Activated CD4-positive, alpha-beta memory T cell treated with anti-CD3 and anti-CD28 coated beads for 36 hours (primary cell): ENCODE measurements at places on chromosomes 13 and 19. TPM values are rescaled to one million over a fixed set of nuclear protein-coding genes. Genes with fewer than 3 reads are reported as not detected.

Gene LRRC25
- not detected for total RNA-seq

Gene SULT2B1
- not detected for total RNA-seq

Gene MCEMP1
- total RNA-seq, result not detected

Gene ZNF529
- total RNA-seq, result 14.3 TPM

Gene ZNF154
- total RNA-seq, result 0.48 TPM

Gene DDX39A
- total RNA-seq, result 204 TPM

Gene PNMA8A
- total RNA-seq, result 0.17 TPM

Gene HIF3A
- not detected for total RNA-seq

Gene USPL1
- 13.8 TPM for total RNA-seq

GRCh38 chr13:103178986-103179943 is 113.0 kb upstream of the SLC10A2 start:
- DNase-seq, result no peak

DNA sequence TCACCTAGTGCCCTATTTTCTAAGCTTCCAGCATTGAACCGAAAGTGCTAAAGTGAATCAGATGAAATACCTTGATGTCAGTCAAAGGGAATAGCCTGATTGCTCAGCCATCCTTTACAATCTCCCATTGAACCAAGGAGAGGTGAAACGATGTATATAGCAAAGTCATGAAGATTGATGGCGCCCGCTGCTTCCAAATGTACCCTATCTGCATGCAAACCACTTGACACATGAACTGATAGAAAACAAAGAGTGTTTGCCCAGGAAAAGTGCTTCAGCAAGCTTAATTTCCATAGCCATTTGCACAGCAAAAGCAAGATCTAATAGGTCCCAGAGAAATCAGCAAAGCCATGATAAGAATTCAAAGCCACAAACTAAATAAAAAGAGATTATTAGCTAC is 624.9 kb upstream of the PCDH9 start:
- DNase-seq, result no peak

GRCh38 chr19:35613574-35613973 is 1.0 kb downstream of the HAUS5 start:
- no peak for DNase-seq

DNA sequence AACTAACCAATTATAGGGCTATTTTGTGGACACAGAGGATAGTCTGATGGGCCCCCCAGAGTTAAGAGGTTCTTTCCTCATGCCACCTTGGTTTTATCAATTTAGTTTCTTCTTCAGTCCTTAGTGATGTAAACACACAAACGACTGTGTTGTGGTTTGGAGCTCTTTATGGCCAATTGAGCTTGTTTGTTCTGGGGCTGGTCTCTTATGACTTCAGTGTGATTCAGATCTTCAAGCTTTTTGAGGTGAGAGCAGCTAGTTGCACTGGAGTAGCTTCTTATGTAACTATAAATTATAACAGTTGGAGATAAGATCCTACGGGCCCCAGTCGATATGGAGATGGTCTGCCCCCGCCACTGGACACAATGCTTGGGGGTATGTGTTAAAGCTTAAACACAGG is 22.0 kb upstream of the GJB6 start:
- no peak for DNase-seq

DNA sequence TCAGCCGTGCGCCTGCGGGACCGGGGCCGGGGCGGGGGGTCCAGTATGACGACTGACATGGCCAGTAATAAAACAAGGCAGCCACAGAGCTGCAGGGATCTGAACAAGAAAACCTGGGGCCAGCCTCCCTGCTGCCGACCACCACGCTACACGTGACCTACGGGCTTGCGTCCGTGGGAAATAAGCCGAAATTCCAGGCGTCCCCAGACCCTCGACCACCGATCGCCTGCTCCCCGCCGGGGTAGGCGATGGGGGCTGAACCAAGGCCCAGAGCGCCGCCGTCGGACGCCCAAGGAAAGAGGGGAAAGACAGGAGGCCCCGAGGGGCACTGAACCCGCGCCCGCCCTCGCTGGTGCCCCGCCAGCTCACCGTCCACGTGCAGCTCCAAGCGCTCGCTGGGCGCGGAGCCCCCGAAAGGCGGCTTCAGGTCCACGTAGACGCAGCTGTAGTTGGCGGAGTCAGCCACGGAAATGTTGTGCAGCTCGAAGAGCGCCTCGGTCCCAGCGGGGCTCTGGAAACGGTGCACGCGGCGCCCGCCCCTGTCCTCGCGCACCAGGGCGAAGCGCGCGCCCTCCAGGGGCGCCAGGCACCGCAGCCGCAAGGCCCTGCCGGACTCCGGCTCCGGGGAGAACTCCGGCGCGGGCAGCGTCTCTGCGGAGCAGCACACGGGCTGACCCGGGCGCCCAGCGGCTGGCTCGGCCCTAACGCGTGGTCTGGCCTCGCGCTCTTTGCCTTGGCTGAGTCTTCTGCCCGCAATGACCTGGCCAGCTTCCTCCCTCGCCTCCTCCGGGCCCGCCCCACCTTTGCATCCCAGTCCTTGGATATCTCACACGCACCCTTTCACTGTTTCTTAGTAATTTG is 3.1 kb downstream of the A1BG start:
- DNase-seq, result no peak

DNA sequence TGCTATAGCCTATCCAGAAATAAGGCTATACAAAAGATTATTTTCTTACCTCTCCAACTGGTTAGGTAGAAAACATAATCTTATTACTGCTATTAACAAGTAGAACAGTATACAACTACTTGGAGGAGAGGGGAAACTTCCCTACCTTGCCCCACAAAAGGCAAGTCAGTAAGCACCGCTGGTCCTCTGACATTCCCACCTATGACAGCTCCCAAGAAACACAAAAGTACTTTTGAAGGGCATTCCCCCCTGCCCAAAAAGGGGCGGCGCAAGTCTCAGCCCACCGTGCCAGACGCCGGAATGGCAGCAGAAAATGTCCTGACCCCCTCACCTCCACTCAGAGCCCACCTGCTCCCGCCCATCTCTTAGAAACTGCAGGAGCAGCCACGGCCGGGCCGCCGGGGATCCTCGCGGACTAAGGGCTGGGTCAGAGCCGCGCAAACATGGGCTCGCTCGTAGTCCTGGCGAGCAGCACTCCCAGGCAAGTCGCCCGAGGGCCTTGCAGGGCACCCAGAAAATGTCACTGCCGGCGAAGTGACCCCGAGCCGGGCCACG is 437 bp downstream of the SUCLA2 start:
- no peak for DNase-seq

GRCh38 chr19:51020988-51021651 is 1.6 kb upstream of the KLK10 start:
- peak; percentile 23 for DNase-seq

DNA sequence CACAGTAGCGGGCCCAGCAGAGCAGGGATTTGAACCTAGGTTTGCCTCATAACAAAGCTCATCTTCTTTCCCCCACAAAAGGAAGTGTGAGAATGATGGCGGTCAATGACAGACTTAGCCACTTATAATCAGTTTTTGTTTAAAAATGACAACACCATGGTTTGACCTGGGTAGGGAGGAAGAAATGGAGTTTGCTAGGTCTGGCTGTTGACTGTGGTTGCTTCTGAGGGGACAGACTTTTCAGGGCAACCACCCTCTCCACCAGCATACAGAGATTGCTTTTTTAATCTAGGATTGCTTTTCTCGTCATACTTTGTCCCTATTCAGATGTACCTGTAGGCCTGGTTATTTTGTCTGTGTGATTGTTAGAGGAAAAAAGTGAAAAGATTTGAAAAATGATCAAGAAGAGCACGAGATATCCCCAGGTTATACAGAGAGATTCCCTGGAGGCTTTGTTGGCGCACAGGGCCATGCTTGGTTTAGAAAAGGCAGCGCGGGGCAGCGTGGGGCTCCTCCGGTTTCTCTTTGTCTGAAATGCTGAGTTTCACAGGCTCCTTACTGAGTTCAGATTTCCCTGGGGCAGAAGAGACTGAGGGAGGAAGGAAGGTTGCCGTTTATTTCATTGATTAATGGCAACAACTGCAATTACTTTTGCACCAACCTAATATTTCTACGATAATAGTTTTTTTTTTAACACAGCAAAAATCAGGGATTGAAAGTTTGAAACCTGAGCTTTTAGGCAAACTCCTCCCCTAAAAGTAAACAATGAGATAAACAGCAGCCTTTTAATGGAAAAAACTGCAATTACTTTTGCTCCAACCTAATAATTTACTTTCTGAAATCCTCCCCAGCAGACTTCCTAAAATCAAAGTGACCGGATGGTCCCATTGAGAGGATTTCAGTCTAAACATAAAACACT is 97.0 kb upstream of the RNF113B start:
- DNase-seq, result no peak

- DNase-seq, result no peak
These were observed 628.7 kb downstream of the EFNB2 start for GRCh38 chr13:105906746-105907145.

- no peak for DNase-seq
These were observed 440.8 kb downstream of the TDRD3 start for GRCh38 chr13:60837806-60838205.

DNA sequence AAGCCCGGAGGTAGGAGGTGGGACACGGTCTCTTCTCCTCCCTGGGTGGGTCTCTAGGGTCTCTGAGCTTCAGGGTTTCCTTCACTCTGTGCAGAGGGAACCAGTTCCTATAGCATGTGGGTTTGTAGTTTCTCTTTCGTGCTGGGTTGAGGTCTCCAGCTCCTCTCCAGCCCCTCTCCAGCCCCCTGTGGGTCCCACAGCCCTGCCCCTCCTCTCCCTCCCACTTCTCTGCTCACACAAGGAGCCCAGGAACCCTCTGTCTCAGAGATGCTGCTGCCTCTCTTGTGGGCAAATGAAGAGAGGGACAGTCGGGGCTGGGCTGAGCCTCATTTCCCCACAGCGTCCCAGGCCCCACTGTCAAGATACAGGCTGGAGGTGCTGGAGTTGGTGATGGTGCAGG is 1.4 kb downstream of the SIGLEC7 start:
- DNase-seq, result no peak

- DNase-seq, result no peak
These were observed 6.4 kb upstream of the IPO5 start for GRCh38 chr13:97946951-97947588.

GRCh38 chr19:14840206-14840605 is 5.2 kb upstream of the OR7A5 start:
- DNase-seq, result no peak

- no peak for DNase-seq
These were observed 14.4 kb upstream of the TTYH1 start for GRCh38 chr19:54400913-54401312.

DNA sequence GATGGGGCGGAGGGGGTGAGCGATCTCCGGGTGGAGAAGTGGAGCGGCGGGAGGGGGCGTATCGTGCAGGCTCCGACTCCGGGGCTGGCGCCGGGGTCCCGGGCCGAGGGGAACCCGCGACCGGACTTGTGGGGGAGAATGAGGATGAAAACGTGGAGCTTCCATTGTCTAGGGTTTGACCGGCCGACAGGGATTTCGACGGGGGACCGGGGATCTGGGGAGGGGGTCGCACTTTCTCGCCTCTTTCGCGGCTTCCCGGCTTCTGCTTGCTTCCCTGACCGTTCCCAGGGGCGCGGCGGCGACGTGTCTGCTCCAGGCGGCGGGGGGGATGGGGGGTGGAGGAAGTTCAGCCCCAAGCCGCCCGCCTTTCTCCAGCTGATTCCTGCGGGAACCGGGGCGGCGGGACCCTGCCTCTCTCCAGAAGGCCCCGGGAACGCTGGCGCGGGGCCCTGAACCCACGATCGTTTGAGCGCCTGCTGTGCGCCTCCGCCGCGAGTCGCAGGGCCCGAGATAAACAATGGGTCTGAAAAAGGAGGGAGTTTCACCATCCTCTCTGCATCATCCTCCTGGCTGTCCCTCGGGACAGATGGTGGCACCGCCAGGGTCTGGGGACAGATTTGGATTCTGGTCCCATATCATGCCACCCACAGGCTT is 790 bp downstream of the TPM4 start:
- DNase-seq, result peak; percentile 31

DNA sequence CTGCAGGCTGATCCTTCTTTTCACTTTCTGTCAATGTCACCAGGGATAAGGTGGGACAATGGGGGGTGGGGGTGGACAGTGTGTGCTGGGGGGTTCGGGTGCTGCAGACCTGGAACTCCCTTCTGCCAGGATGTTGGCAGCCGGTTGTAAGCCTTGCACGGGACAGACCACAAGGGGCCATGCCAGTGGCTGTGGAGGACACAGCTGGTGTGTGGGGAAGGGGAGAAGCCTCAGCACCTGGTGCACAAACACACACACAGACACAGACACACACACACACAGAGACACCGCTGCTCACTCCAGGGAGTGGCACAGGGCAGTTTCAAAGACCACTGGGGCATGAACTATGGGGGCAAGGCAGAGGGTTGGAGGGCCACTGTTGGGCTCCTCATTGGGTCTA is 3.6 kb downstream of the F2RL3 start:
- DNase-seq, result no peak

DNA sequence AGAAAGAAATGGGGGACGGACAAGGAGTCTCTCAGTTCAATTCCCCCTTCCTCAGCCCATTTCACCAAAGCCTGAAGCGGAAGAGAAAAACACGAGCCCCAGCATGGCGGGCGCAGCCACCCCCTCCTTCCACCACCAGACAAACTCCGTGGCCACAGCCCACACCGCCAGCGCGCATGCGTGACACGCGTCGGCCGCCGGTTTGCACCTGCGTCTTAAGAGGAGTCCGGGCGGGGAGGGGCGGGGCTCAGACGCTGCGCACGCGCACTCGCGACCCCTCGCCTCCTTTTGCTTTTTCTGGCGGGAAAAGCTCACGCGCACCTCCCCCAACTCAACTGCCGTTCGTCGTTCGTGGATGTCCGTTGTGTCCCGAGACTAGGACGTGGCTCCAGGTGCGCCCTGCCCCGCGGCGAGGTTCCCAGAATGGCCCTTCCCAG is at the start of gene KASH5:
Gene KASH5 (plus strand): TSS at position 314 of the 437 bp plus-strand sequence. CDS start 2,635 bp downstream, outside the sequence.
- DNase-seq, result peak; percentile 94

- peak; percentile 37 for DNase-seq
These were observed 121.1 kb downstream of the NHLRC3 start for GRCh38 chr13:39159393-39159792.

DNA sequence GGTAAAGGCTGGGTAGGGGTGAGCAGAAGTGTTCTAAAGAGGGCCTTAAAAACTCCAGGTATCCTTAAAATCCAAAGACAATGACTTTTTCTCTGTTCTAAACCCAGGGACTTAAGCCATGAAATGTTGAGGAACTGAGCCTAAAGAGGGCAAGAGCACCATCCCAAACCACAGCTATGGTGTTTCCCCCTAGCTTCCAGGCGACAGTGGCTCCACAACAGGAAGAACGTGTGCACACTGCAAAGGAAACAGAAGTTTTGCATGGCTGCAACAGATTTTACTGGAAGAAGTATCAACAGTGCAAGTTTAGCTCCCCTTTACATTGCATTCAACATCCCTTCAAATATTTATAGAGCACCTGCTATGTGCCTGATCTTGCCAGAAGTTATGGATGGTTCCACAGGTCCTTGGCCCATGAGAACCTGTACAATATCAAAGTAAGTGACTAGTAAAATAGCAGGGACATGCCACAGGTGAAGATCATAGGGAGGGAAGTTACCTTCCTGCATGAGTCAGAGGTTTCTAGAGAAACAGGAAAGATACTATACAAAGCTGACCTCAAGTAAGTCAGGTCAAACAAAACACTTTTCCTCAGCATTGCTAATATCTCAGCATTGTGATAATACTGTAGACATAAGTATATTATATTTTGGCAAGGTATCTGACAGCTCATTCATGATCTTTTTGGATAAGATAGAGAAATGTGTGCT is 8.4 kb upstream of the KCTD12 start:
- DNase-seq, result no peak
